ENCODE measurements at places on chromosomes 3 and 15. TPM values are rescaled to one million over a fixed set of nuclear protein-coding genes. Genes with fewer than 3 reads are reported as not detected.
A peak's percentile ranks its signal among the peaks of the same experiment; 100 is the strongest.

GRCh38 chr15:75114327-75114726 lies 87.4 kb upstream of the C15orf39 start:
- no peak for DNase-seq

DNA sequence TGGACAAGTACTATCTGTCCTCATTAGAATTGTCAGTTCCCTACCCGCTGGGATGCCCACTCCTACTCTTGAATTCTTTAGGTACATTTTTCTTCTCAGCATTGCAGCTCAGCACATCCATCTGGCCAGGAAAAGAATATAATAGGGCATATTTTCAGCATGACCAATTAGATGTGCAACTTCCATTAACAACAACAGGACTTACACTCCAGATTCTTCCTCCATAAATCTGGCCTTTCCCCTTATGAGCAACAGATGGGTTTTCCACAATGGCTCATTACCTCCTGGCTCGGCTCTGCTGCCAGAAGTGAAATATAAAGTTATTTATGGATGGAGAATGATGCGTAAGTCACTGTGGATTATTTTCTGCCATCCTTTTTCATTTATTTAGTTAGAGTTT lies 443.8 kb upstream of the TGFBR2 start:
- no peak for DNase-seq

DNA sequence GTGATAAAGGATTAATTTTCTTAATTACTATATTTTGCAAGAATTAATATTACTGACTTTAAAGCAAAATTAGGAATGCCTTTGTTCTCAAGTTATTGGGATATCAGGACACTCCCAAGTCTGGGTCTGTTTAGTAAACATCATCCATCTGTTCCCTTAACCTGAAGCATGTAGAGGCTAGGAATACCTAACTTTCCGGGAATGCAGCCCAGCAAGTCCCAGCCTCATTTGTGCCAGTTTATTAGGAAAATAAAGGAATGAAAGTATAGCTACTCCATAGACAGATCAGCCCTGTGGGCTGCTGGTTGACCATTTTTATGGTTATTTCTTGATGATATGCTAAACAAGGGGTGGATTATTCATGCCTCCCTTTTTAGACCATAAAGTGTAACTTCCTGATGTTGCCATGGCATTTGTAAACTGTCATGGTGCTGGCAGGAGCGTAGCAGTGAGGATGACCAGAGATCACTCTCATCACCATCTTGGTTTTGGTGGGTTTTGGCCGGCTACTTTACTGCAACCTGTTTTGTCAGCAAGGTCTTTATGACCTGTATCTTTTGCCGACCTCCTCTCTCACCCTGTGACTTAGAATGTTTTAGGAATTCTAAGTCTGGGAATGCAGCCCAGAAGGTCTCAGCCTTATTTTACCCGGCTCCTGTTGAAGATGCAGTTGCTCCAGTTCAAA lies 540.2 kb downstream of the NAALADL2 start:
- DNase-seq = no peak

- no peak for DNase-seq
These were observed 72.2 kb downstream of the DZIP3 start for GRCh38 chr3:108661699-108662098.

- no peak for DNase-seq
These were observed 90.3 kb downstream of the PLXNA1 start for GRCh38 chr3:127072971-127073783.

DNA sequence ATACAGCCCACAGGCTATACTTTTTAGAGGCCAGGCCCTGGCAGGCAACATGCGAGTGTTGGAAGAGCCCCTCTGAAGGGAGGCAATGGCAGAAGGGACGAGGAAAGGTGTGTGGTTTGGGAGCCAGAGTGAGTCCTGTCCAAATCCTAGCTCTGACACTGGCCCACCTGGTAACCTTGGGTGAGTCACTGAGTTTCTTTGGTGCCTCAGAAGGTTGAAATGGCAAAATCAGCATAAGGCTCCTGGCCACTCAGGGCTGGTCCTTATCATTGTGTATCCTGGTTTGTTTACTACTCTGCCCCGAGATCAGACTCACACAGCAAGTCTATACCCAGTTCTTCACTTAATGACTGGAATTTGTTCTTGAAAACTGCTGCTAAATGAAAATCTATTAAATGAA lies 71.4 kb upstream of the TLE3 start:
- no peak for DNase-seq

- no peak for DNase-seq
These were observed 19.7 kb upstream of the DNAJC19 start for GRCh38 chr3:181009225-181009624.

- DNase-seq = no peak
These were observed 101.0 kb downstream of the ATP10A start for GRCh38 chr15:25761971-25762662.

DNA sequence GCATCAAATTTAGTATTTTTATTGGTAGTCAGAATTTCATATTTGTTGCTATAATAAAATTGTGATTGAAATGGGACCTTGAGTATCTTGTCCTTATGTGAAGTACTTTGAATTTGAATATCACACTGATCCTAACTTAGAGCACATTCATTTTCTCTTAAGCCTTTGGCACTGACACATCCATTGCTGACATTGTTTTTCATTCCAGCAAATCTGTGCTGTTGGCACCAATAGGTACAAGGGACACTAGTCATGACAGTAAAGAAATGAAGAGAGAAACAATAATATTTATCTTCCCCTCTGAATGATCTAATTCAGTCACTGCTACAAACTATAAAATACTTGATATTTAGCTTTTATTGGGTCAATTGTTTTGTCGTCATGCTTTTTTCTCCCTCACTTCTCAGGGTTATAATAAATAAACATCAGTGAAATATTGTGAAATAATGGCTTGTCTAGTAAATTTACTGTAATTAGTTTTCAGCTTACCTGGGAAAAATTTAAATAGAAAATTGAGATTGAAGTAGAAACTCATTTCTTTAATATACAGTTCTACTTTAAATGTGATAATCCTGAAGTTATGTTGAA lies 166.8 kb upstream of the MLF1 start:
- DNase-seq = no peak

- DNase-seq = no peak
These were observed 3.2 kb downstream of the MAP2K1 start for GRCh38 chr15:66389859-66390381.

GRCh38 chr3:149044339-149045083 lies 41.8 kb downstream of the HLTF start:
- no peak for DNase-seq

DNA sequence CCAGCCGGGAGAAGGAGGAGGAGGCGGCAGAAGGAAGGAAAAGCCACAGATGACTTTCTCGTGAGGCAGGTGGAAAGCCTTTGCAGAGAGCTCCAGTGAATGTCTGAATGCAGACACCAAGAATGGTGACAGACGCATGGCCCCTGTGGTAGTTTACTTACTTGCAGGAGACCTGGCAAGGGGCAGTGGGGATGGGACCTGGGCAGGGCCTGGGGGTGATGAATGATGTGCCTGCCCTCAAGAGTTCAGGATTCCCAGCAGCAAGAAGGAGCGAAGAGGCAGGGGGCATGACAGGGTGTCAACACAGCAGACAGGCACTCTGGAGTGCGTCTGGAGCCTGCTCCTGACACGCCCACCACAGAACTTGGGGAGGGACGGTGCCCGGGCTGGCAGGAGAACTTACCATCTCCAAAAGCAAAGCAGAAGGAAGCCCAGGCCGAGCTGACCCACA lies 260.5 kb upstream of the LYSMD4 start:
- no peak for DNase-seq

GRCh38 chr15:40891810-40892446 lies 2.3 kb upstream of the VPS18 start:
- DNase-seq = peak; percentile 48

DNA sequence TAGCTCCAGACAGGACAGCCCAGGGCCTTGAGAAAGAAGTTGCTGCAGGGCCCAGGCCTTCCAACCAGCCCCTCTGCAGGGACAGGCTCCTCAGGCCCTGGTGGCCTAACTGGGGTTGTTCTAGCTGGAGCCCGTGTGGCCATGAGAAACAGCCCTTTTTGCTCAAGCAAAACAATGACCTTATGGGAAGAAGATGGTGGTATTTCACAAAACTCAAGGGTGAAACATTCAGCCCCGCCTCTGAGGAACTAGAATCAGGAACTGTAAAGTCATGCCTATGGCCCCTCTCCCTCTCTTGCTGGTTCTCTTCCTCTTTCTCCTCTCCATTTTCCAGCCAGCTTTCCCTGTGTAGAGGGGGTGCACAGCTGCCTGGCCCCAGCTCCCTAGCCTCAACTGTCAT lies 273.3 kb downstream of the RPLP1 start:
- DNase-seq = no peak

GRCh38 chr15:68281008-68281407 lies 3.5 kb downstream of the FEM1B start:
- DNase-seq = no peak

DNA sequence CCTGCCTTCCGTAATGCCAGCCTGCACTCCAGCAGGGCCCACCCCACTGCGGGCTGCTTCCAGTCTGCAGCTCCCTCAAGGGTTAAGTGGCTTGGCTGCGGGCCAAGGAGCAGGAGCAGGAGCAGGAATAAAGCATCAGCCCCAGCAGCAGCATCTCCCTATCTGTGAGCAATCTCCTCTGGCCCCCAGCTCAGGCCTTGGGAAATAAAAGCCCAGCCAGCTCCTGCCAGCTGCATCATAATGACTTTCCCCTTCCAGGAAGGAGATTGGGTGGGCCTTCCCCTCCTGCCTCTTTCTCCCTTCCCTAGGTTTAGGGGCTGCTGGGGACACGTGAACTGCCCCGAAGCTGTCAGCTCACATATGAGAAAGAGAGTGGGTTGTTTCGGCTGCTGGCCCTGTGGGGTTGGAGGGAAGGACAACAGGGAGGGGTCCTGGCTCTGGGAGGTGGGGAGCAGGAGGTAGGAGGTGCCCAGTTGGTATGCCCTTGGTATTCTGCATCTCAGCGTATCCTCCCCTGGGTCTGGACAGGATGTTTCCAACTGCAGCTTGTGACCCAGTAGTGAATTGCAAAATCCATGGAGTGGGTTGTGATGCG lies 34.6 kb upstream of the FGD5 start:
- no peak for DNase-seq

GRCh38 chr3:149895339-149895738 lies 75.4 kb downstream of the PFN2 start:
- no peak for DNase-seq

DNA sequence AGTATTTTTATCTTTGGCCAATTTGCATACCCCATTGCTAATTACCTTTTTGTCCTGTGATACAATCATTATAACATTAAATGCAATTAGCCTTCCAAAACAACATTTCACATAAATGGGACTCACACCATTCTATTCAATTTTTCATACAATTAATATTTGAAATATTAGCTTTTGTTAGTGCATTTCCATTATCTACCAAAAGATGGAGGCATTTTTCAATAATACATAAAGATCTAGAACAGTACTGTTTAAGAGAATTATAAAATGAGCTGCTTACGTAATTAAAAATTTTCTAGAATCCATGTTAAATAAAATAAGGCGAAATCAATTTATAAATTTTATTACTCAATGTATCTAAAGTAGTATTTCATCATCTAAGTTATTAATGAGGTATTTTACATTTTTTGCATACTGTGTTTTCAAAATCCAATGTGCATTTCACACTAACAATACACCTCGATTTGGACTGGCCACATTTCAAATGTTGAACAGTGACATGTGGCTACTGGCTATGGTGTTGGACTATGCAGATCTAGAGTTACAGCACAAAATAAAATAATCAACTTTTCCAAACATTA lies 74.3 kb downstream of the TJP1 start:
- DNase-seq = peak; percentile 22

DNA sequence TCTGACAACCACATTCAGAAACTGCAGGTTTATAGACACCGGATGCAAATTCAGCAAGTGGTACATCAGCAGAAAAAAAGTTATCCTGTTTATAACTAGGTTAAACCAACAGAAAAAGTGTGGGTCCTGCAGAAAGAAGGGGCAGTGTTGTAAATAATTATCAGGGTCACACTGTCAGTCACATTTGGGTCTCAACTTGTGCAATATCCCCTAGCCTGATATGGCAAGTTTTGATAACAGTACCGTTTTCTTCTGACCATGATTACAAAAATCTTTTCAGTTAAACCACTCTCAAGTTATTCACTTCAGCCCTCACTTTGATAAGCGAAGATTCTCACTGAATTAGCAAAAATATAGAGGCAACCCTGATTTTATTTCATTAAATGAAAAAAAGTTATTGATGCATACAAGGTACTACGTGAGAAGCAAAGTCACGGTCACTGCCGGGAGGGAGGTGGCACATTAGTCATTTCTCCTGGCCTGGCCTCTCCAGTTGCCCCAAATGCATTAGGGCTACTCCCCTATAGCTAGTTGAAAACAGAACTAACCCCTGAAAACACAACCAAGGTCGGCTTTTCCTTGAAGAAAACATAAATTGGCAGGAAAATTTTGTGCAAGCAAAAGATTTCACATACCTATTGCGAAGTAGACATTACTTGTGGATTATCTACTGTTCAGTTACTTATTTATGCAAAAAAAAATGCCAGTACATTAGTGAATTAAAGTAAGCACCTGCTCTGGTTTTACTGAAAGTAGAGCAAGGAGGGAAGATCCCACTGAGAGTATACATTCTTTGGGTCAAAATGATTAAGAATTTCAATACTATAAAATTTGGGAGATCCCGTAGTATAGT lies 28.6 kb downstream of the IL5RA start:
- DNase-seq = no peak

- no peak for DNase-seq
These were observed 257.4 kb downstream of the SQOR start for GRCh38 chr15:45892182-45892581.

GRCh38 chr15:35327789-35328188 lies 218.2 kb downstream of the DPH6 start:
- no peak for DNase-seq

DNA sequence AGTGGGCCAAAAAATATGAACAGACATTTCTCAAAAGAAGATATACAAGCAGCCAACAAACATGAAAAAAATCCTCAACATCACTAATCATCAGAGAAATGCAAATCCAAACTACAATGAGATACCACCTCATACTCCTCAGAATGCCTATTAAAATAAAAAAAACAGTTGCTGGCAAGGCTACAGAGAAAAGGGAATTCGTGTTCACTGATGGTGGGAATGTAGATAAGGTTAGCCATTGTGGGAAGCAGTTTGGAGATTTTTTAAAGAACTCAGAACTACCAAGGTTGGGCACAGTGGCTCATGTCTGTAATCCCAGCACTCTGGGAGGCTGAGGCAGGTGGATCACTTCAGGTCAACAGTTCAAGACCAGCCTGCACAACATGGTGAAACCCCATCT lies 27.8 kb upstream of the C15orf40 start:
- no peak for DNase-seq

The MST1R gene
- 0.82 TPM for total RNA-seq

The EPHB3 gene
- not detected for total RNA-seq

The THRB gene
- 2.8 TPM for total RNA-seq

The GNB5 gene
- total RNA-seq = 113 TPM

The GMNC gene
- not detected for total RNA-seq

The RASL12 gene
- 0.07 TPM for total RNA-seq

The GPR62 gene
- not detected for total RNA-seq

The COL6A5 gene
- total RNA-seq = not detected

The AGTR1 gene
- total RNA-seq = 0.10 TPM

The SLC2A2 gene
- not detected for total RNA-seq

The DLEC1 gene
- not detected for total RNA-seq

The CCDC39 gene
- total RNA-seq = not detected

The KBTBD13 gene
- not detected for total RNA-seq

The TLR9 gene
- total RNA-seq = not detected

The FANCD2OS gene
- total RNA-seq = not detected

The SPINK8 gene
- total RNA-seq = not detected
